ENCODE measurements at places on chromosomes 16 and 17.

GRCh38 chr16:1772362-1772907 lies at the start of gene EME2:
Gene EME2 (plus strand): TSS chr16:1772810. CDS start chr16:1773228, 418 bp downstream.
- DNase-seq = peak; percentile 52

GRCh38 chr16:22948603-22949368 lies 134.8 kb downstream of the HS3ST2 start:
- peak; percentile 59 for DNase-seq

GRCh38 chr17:56392321-56392720 lies 201.2 kb upstream of the NOG start:
- no peak for DNase-seq

DNA sequence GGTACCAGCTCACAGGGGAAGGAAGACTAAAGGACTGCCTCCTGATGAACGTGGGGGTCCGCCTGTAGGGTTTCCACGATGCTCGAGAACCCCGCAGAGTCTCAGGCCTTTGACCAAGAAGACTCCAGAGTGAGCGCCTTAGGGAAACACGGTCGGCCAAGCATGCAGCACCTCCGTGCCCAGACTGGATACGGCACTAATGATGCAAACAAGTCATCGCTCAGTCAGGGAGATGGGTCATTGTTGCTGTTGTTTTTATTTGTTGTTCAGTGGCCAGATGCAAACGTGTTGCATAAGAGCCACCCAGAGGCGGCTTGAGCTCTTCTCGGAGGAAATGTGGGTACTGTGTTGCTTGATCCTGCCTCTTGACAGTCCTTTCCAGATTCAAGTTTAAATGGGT lies 19.3 kb upstream of the RBFOX3 start:
- peak; percentile 10 for DNase-seq

- no peak for DNase-seq
Measured at GRCh38 chr17:4220655-4221054, 43.1 kb downstream of the ANKFY1 start.

DNA sequence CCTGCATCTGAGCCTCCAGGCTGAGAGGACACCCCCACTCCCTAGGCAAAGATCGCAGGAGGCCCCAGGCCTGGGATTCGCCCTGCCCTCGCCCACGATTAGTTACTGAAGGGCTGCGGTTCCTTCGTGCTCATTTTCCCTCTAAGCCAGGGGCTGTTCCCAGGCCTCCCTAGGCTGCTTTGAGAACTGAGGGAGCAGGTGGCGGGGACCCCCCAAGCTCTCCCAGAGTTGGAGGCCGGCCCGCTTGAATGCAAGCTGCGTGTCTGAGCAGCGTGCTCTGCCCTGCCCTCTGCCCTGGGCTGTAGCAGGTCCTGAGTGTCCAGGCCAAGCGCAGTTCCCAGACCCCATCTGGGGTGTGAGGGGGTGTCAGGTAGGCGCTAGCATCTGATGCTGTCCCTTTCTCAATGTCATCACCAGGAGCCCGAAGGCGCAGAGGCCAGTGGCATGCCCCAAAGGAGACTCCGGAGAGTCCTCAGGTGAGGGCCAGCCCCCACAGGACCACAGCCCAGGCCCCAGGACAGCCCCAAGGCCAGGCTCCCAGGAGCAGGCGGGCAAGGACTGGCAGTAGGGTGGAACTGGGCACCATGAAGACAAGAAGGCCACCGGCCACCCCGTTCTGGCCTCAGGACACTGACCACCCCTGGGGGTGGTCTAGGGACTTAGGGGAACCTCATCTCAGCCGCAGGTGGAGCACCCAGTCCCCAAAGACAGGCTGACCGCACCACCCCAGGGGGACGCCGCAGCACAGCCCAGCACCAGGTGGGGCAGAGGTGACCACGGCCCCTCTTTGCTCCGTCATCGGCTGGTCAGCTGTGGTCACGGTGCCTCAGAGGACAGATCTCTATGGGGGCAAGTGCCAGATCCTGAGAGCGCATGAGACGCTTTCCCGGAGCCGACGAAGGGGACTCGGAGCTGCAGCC lies 14.6 kb downstream of the ENDOV start:
- DNase-seq = no peak

DNA sequence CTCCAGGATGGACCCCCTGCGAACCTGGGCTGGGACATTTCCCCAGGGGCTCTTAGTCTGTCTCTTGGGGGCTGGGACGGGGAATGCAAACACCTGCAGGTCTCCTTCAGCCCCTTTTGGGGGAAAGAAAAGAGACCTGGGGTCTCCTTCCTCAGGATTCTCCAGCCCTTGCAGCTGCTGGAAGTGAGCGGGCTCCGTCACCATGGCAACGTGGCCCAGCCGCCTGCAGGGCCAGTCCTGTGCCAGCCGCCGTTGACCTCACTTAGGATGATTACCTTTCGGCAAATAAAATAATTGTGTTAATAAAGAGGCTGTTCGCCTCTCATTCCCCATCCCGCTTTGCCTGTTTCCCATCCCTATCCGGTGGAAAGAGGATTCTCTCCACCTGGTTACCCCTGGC lies 25.7 kb downstream of the MRM1 start:
- DNase-seq = no peak

DNA sequence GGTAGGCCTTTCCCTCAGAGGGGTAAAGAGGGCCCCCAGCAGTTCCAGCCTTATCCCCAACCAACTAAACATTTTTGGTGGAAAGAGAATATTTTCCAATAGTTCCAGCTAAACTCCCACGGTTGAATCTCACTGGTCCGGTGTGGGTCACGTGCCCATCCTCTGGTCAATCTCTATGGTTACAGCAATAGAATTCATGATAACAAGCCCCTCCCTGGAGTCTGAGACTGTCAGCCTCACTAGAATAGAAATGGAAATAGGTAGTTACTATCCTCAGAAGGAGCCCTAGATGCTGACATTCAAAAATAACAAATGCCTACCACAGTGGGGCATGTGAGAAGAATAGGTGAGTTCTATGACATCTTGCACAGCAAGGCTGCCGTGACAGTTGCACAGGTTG lies 37.5 kb upstream of the LITAF start:
- no peak for DNase-seq

GRCh38 chr16:1602285-1602684 lies 9.6 kb downstream of the IFT140 start:
- DNase-seq = no peak

All from liver (tissue), 10 donors.